GM03348 (cell line): ENCODE measurements at places on chromosomes 1 and 21.

- DNase-seq: no peak
These were observed 48.3 kb upstream of the ZNF648 start for GRCh38 chr1:182109771-182110170.

GRCh38 chr1:174998569-174999215, 1.1 kb upstream of the CACYBP start:
- DNase-seq: no peak

GRCh38 chr21:42777757-42778344, 101.5 kb downstream of the WDR4 start:
- DNase-seq: no peak

DNA sequence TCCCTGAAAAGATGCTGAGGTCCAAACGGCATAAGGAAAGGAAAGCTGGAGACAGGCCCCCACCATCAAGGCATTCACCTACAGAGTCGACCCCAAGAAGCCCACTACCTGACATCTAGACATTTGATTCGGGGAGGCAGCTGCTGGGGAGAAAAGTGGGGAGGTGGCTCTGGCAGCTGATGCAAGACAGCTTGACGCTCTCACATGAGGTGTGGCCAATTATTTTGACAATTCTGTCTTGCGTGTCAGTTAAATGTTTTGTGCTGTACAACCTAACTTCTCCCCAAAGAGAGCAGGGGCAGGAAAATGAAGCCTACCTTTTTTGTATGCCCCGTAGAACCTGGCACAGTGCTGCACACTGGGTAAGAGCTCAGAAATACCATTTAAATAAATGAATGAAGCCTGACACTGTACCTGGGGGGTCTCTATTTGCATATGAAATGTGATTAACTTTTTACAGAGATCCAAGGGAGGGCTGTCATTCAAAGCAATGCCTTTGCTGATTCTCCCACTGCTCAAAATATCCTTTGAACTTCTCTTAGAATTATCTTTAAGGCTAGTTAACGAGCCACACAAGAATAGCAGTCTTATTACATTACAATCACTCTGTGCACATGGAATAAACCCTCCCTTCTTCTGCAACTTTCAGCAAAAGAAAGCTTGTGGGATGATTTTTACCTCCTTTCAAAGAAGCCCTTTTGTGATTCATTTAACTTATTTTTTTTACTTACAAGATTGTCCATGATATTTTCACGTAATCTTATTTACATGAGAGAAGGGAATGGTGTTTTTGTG, 163.2 kb downstream of the TNR start:
- no peak for DNase-seq
